ENCODE measurements at places on chromosomes 2 and 18.

- DNase-seq, result no peak
Observed at GRCh38 chr2:220043990-220044335, 416.5 kb downstream of the SLC4A3 start.

DNA sequence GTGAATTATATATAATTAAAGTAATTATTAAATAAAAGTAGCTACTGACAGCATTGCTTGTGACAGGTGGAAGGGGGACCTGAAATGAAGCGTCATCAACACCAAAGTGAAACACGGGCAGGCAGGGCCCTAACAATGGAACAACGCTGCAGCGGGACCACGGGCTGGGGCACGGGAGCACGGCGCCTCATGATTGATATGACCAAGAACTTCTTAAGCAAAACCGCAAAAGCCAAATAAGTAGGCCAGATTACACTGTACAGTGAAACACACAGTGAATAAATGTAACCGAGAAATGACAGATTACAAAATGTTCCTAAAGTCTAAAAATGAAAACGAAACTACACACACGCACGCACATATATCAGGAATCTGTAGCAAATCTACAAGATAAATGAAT, 81.4 kb downstream of the SNTG2 start:
- DNase-seq, result no peak

DNA sequence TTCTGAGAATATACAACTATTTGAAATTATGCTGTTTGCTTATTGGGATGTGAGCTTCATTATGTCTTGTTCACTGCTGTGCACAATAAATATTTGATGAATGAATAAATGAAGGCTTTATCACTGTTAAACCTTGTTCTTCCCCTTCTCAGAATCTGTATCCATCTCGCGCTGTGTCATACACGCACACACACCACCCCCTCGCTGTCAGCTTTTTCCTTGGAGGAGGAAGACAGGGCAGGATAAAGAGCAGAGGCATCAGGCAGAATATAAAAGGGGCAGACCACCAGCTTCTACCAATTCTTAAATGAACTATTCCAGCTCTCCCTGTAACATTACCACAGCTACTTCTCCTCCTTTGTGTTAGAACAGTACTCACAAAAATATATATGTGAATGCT, 75.0 kb downstream of the CD226 start:
- DNase-seq, result no peak

DNA sequence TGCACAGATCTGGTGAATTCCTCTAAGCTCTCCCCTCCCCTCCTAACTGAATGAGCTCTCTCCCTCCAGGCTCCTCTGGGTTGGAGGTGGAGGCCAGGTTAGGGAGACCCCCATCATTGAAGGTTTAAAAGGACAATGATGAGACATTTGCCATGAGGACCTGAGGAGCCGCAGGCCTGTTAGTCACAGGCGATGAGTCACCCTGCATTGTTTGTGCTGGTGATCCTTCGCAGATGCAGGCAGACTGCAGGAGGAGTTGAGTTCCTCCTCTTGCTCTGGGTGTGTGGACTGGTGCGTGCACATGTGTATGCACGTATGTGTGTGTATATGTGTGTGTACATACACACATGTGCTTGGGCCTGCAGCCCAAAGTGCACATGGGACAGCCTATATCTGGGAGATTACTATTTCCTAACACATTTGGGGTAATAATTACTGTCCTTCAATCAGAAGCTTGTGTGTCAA, 42.0 kb downstream of the MCFD2 start:
- peak; percentile 97 for DNase-seq

DNA sequence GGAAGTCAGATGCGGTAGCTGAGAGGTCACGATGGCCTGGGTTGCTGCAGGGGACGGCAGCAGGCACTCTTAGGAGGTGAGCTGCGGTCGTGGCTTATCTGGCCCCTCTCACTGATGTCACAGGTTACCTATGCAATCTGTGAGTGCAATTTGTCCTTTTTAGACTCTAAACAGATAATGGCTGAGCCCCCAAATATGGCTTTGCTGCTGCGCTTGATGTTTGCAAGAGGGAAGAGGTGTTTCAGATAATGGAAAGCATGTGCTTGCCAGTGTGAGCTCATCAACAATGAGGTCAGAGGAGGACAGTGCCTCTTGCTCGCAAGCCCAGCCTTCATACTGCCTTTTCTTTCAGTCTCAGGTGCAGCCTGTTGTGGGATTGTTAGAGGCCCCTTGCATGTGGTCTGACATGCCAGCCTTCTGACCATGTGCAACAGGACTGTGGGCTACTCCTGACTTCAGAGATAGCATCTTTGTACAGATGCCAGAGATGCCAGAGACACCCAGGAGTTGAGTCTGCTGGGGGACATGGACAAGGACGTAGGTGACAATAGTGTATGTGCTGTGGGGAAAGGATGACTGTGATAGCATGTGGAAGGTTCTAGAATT, 151.3 kb downstream of the TANC1 start:
- no peak for DNase-seq

- no peak for DNase-seq
Observed at GRCh38 chr2:26563686-26564085, 77.5 kb downstream of the CIB4 start.
